ENCODE measurements at places on chromosomes 7 and 10.

DNA sequence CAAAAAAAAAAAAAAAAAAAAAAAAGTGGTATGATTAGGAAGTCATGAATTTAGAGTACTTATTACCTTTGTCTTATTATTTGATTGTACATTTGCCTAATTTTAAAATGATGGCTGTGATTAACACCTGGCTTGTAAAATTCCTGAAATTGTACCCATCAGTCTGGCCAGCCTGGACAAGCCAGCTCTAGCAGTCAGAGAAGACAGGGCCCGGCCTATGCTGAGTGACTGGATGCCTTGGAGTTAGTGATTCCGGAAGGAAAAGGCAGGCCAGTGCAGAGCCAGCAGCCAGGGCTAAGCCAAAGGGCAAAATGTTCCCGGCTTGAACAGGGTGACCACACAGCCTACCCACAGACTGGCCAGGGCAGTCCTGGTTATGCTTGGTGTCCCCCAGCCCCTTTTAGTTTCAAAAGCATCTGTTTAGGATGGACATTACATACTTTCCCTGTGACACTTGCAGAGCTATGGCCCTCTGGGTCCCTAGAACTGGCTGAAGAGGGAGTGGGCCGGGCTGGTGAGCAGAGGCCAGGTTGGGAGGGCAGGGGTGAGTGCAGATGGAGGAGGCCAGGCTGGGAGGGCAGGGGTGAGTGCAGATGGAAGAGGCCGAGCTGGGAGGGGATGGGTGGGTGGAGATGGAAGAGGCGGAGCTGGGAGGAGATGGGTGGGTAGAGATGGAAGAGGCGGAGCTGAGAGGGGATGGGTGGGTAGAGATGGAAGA is 61.7 kb downstream of the PROSER2 start:
- no peak for DNase-seq

GRCh38 chr10:111598433-111599059 is 521.7 kb downstream of the ADRA2A start:
- peak; percentile 9 for DNase-seq

DNA sequence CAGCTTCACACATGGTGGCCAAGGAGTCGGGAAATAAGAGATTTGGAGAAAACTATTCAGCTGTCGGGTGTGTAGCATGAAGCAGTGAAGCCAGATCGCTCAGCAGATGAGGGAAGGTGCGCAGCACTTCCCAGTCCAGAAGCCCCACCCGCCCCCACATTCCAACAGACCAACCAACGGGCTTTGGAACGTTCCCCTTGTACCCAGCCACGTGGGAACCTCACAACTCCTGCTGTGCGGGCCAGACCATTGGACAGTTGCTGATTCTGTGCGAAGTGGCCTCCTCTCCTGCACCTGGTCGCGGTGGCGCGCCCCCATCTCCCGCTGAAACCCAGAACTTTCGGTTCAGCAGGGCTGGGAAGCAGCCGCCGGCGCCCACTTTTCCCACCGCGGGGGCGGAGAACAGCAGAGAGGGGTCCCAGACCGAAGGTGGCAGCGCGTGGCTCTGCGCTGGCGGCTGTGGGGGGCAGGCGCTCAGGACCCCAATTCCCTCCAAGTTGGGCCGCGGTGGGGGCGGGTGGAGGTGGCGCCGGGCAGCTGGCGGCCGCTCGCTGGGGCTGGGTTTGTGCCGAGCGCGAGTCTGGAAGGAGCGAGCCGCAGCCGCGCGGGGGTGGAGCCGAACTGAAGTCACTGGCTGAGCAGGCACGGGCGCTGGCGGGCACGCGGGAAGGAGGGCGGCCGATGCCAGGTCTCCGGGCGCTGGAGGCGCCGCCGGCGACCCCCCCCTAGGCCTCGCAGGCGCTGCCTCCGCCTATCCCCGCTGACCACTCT is 1301.5 kb upstream of the SORCS1 start:
- DNase-seq: no peak

- no peak for DNase-seq
These were observed 5.5 kb upstream of the MDFIC start for GRCh38 chr7:114916261-114916892.

- DNase-seq: no peak
These were observed 128.4 kb downstream of the ARL4A start for GRCh38 chr7:12815871-12816270.

DNA sequence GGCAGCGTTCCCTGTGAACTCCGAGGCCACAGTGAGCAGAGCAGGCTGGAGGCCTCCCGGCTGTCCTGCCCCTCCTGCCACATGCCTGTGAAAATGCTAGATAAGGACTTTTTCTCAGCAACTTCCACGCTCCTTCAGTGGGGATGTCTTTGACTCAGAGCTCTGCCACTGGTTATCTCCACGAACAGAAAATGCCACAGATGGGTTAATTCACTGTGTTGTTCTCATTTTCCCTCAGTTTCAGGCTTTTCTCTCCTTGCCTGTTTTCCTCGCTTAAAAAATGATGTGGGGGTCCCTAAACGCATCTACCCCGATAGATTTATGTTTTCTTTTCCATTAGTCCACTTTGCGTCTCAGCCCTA is 51.3 kb downstream of the IKZF1 start:
- no peak for DNase-seq

DNA sequence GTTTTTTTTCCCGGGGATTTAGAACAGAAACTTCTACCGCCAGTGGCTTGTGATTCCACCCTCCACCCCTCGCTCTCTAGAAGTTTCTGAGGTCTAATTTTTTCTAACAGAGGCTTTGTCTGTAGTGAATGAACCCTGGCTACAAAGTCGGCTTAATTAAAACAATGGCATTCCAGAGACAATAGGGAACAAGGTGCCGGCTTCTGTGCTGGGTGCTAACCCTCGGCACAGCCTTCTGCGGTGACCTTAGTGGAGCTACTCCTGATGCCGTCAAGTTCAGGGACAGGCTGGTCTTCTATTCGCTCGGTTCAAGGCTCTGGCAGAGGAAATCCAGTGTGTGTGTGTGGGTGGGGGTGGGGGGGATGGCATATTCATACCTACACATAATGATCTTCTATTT is 32.1 kb upstream of the ENO4 start:
- DNase-seq: no peak

DNA sequence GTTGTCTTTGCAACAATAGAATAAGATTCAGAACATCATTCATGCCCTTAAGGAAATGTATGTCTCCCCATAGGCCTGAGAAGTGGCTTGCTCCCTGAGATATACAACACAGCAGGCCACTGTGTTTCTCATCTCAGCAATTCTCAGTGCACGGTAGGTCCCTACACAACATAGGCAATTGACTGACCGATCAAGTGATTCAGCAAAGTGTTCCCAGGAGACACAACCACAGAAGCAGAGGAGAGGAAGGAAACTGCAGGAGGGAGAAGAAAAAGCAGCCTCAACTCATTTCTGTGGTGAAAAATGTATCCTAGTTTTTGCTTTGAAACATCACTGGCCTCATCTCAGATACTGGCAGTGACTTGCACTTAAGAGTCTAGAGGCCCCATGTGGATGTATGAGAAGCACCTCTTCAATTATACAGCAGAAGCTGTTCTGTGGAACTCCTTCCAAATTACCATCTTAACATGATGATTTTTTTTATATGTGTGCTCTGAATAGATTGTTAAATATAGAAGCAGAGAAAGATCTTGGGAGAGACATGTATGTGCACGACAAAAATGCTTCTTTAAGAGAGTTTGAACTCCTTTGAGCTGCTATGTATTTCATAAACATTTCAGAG is 306.8 kb downstream of the XPNPEP1 start:
- no peak for DNase-seq

DNA sequence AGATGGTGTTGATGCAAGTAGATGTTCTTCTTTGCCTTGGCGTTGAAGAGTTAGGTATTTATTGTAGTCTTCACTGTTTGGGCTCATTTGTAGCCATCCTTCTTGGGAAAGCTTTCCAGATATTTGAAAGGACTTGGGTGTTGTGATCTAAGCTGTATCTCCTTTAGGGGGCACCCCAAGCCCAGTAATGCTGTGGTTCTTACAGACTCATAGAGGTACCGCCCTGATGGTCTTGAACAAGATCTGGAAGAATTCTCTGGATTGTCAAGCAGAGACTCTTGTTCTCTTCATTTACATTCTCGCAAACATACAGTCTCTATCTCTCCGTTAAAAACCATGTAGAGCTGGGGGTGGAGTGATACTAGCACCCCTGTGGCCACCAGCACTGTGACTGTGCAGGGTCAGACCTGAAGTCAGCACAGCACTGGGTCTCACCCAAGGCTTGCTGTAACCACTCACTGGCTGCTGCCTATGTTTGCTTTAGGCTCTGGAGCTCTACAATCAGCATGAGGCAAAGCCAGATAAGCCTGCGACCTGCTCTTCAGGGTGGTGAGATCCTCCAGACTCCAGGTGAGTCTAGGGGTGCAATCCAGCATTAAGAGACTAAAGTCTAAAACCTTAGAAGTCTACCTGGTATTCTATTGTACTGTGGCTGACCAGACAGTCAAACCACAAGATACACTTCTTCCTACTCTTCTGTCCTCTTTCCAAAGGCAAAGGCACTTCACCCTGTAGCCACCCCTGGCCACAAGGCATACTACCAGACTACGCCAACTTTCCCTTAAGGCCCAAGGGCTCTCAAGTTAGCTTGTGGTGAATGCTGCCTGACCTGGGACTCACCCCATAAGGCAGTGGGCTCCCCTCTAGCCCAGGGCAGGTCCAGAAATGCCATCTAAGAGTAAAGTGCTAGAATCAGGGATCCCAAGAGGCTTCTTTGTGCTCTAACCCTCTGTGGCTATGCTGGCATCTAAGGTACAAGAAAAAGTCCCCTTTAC is 209.7 kb upstream of the TMEM196 start:
- no peak for DNase-seq

DNA sequence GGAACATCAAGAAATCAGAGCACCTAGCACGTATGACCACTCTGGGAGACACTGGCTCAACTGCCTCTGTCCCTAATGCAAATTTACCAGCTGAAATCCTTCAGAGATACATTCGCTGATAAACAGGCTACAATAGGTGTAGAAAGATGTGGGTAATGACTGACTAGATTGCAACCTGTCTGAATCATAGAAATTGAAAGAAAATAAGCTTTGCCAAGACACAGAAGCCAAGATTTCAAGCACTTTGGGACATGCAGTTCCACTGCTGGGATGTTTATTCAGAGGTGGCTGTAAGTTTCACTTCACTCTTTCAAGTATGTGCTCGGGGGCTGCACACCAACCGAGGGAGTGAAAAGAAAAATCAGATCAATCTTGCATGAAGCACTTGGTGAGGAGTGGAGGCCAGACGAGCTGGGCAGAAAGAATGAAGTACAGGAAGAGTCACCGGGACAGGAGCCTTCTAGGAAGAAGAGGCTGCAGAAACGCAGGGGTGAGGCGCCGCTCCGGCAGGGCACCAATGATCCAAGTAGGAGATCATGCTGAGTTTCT is 276.7 kb downstream of the PARD3 start:
- no peak for DNase-seq

- DNase-seq: peak; percentile 2
These were observed 1.3 kb upstream of the ARID5B start for GRCh38 chr10:61899997-61900828.

DNA sequence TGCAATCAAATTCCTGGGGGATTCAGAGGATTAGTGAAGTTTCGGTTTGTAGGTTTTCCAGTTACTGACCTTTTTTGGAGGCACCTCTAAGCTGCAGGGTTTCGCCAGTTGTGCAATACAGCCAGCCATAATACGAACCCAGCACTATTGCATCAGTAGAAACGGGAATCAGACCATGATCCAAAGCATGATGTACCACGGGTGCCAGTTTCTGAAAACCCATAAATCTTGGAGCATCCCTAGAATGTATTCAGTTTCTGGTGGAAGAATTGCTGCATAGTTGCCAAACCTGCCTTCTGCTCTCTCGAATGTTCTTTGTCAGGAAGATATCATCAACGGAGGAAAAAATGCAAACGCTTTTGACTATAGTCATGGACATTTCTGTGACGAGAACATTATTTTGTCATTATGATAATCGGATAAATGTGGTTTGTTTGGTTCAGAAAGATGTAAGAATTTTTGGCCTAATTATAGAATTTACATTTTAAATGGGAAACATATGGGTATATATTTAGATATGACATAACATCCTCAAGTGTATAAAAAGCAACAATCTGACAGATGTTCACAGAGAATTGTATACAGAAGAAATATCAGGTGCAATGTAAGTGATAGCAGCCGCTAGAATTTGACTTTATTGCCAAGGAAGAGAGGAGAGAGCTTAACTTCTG is 186.2 kb upstream of the PRKCQ start:
- DNase-seq: no peak

DNA sequence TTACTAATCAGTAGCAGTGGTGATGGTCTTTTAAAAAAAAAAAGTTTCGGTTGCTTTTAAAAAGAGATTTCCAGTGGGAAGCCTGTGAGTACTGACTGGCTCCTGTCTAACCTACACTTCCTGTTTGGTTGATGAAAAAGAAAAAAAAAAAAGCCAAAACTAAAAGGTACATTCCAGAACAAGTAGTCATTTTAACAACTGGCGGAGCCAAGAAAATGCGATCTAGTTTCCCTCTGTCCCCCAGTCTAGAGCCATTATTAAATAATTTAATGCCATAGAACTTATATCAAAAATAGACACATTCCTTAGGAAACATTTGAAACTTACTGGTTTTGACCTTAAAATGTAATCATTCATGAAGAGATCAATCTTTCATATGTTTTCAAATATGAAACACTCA is 254.2 kb upstream of the C7orf33 start:
- no peak for DNase-seq

- DNase-seq: no peak
These were observed 66.1 kb downstream of the ADD3 start for GRCh38 chr10:110073896-110074295.

- no peak for DNase-seq
These were observed 106.4 kb downstream of the AMPH start for GRCh38 chr7:38524786-38525185.

GRCh38 chr10:105674448-105674847 is 1033.4 kb downstream of the SORCS3 start:
- DNase-seq: no peak

DNA sequence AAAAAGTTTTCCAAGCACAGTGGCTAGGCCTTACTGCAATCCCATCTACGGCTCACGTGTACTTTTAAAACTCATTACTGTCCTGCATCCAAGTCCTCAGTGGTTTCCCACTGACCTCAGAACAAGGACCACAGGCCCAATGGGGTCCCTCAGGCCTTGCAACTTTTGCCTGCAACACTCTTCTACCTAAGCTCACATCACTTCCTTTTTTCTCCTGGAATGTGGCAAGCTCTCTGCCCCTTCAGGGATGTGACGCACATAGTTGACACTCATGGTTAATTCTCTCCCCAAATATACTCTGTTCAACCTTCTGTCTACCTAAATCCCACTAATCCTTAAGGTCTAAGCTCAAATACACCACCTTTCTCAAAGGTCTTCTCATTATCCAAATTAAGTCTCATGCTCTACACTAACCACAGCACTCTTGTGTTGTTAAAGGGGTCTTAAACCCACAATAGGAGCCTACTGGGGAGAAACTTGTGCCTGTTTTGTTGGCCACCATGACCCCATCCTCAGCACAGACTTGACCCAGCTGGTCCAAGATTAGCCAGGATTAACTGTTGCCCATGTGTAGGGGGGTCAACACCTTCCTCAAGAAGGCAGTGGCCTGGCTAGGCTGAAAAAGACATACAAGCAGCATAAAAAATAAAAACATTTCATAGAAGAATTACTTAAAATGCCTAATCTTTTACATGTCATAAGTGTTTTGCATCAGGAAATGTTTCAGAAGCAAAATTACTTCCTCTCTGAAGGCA is 15.2 kb downstream of the HNRNPF start:
- DNase-seq: no peak

Measured in substantia nigra (tissue), 51 donors.